Right atrium auricular region (tissue), 2 donors: ENCODE measurements at places on chromosomes 5 and 9. TPM values are rescaled to one million over a fixed set of nuclear protein-coding genes. Genes with fewer than 3 reads are reported as not detected.

Gene GNE
- 21.2 TPM for total RNA-seq

Gene GRM6
- not detected for total RNA-seq

Gene STKLD1
- total RNA-seq, result not detected

Gene PCYOX1L
- 5.6 TPM for total RNA-seq

Gene KIF27
- total RNA-seq, result 4.3 TPM

Gene SLC4A9
- total RNA-seq, result not detected

Gene OCLN
- total RNA-seq, result 2.7 TPM

Gene CNTFR
- total RNA-seq, result 23.3 TPM

Gene FTMT
- total RNA-seq, result not detected

Gene TSSK1B
- total RNA-seq, result not detected

Gene KIAA0825
- 2.4 TPM for total RNA-seq

Gene GRIA1
- 0.12 TPM for total RNA-seq

Gene ACTBL2
- total RNA-seq, result 0.12 TPM

Gene NUTM2F
- total RNA-seq, result not detected

Gene PITX1
- not detected for total RNA-seq

Gene SAXO1
- not detected for total RNA-seq

Gene GARIN3
- total RNA-seq, result not detected

Gene EIF4EBP3
- total RNA-seq, result 12.8 TPM

Gene WDR31
- total RNA-seq, result 4.6 TPM

Gene NOXA1
- 3.4 TPM for total RNA-seq

Gene SPOUT1
- total RNA-seq, result 11.6 TPM

Gene MARVELD2
- total RNA-seq, result 2.3 TPM

Gene GFI1B
- total RNA-seq, result not detected

Gene CTXN3
- not detected for total RNA-seq

Gene PCDHGB4
- total RNA-seq, result 6.3 TPM

Gene PDZD2
- 79.5 TPM for total RNA-seq

Gene LRRTM2
- not detected for total RNA-seq

Gene TMEFF1
- not detected for total RNA-seq

Gene GPR150
- not detected for total RNA-seq

Gene SHROOM1
- 3.2 TPM for total RNA-seq

Gene GPR151
- total RNA-seq, result not detected

Gene FOXD4L3
- not detected for total RNA-seq

Gene ARHGEF28
- total RNA-seq, result 2.9 TPM

Gene C9orf153
- total RNA-seq, result 0.28 TPM

Gene CFAP77
- total RNA-seq, result 3.3 TPM

Gene PRRX2
- total RNA-seq, result 6.9 TPM

Gene SPATA31D4
- not detected for total RNA-seq

Gene TMEM171
- total RNA-seq, result 0.59 TPM

Gene IFNA2
- not detected for total RNA-seq

Gene SHOC1
- not detected for total RNA-seq

Gene CYSRT1
- total RNA-seq, result 0.85 TPM

Gene GEMIN5
- total RNA-seq, result 11.3 TPM

Gene CDH6
- 1.1 TPM for total RNA-seq

Gene PPIP5K2
- 17.9 TPM for total RNA-seq

Gene EXOSC3
- total RNA-seq, result 14.1 TPM

Gene NR4A3
- total RNA-seq, result 15.8 TPM
